ENCODE measurements at places on chromosomes 16 and 17.

DNA sequence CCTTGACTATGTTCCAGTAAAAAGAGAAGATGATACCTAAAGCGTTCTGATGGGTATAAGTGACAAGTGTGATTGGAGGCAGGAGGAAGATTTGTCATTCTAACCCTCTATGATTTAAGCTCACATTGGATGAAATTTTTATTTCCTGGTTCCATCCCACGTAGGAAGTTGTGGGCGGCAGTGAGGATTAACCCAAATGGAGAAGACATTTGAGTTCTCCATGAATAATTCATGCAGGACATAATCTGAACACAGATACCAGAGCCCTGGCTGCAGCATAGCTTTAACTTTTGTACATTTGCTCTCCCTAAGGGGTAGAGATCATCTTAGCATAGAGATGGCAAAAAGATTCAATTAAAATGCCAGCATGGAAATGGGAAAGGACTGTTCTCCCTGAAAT lies 146.3 kb downstream of the SLC39A11 start:
- no peak for DNase-seq

GRCh38 chr17:44867841-44868240 lies 20.2 kb downstream of the HIGD1B start:
- no peak for DNase-seq

GRCh38 chr16:22318690-22319358 lies 21.6 kb downstream of the POLR3E start:
- peak; percentile 66 for DNase-seq

DNA sequence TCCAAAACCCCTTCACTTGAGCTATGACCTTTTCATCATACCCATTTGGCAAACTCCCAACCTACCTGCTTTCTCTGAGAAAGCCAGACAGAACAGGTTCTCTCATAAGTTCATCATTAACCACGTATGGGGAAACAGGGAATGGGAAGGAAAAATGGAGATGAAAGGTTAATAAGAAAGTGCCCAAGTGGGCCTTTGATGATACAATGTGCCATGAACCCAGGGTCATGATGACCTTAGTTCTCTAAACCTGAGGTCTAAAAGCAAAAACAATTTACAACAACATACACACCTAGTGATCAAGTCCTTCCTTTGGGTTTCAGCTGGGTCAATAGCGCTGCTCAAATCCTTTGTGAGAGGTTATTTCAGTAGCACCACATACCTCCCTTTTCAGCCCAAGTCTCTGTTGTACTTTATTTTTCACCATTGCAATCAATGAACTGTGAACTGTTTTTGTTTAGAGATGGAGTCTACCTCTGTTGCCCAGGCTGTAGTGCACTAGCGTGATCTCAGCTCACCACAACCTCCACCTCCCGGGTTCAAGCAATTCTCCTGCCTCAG lies 14.5 kb upstream of the RANGRF start:
- DNase-seq = no peak

- DNase-seq = no peak
Measured at GRCh38 chr17:61174310-61174709, 225.3 kb upstream of the TBX2 start.

- no peak for DNase-seq
Measured at GRCh38 chr17:2994441-2994840, 69.0 kb downstream of the OR1D5 start.

GRCh38 chr16:78755751-78756661 lies 656.6 kb downstream of the WWOX start:
- DNase-seq = no peak

GRCh38 chr16:86556576-86556975 lies 1.5 kb upstream of the MTHFSD start:
- no peak for DNase-seq

GRCh38 chr17:65409381-65409780 lies 152.1 kb downstream of the AXIN2 start:
- DNase-seq = no peak

- DNase-seq = no peak
Measured at GRCh38 chr17:61462719-61463315, 10.6 kb downstream of the TBX4 start.

GRCh38 chr17:47310186-47310733 lies 13.5 kb upstream of the EFCAB13 start:
- no peak for DNase-seq

- DNase-seq = no peak
Measured at GRCh38 chr17:81690066-81690465, 6.3 kb downstream of the HGS start.

- DNase-seq = peak; percentile 56
Measured at GRCh38 chr16:53549970-53550690, 47.1 kb upstream of the AKTIP start.
